ENCODE measurements at places on chromosomes 4 and X.

- no peak for DNase-seq
Measured at GRCh38 chr4:2297606-2298531, 36.0 kb upstream of the MXD4 start.

- DNase-seq: no peak
Measured at GRCh38 chr4:26889356-26889755, 28.7 kb downstream of the STIM2 start.

DNA sequence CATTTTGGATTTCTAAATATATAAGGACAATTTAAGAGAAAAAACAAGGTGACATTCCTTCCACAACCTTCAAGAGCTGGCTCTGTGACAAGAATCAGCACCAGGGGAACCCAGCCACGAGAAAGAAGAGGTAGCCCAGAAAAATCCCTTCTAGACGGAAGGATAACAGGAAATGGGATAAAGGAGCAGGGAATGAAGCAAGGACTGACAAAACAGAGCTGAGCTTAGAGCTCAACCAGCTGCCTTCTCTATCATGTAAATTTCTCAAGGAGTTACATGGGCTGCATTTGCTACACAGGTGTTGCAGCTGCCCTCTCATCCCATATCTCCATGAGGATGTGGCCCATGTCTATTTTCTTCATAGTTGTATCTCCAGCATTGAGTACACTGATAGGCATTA is 154.2 kb upstream of the PRDX4 start:
- DNase-seq: no peak

DNA sequence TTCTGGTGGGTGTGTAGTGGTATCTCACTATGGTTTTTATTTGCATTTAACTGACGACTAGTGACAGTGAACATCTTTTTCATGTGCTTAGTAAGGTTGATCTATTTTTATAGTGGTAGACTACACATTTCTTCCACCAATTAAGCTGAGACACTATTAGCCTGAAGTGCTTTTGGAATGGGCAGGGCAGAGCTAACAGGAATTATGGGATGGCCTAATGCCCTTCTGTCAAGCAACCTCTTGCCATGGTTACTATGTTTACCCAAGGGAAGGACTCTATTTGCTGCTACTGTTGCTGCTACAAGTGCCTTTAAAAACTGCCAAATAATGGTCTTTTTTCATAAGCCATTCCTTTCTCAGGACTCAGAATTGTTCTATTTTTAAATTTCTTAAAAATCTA is 676.7 kb upstream of the ACTRT1 start:
- no peak for DNase-seq

DNA sequence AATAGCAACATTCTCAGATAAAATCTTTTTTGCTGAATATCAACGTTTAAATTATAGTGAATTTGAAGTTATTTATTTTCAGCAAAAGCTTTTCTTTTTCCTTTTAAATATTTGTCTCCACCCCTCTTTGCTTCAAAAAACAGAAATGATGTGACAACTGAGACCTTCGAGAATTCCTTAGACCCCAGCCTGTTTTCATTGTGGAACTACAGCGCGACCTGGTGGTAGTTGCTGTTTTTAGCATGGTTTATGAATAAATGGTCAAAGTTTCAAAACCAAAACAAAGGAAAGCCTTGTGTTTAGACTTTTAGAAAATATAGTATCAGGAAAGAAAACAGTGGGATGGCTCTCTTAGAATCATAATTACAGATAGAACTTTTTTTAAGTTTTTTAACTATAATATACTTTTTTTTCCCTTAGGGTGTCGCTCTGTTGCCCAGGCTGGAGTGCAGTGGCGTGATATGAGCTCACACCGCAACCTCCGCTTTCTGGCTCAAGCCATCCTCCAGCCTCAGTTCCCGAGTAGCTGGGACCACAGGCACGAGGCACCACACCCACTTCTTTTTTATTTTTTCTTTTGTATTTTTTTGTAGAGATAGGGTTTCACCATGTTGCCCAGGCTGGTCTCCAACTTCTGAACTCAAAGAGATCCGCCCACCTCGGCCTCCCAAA is 26.8 kb upstream of the TMEM184C start:
- DNase-seq: peak; percentile 54

- no peak for DNase-seq
Measured at GRCh38 chr4:102569200-102569599, 68.0 kb downstream of the NFKB1 start.

DNA sequence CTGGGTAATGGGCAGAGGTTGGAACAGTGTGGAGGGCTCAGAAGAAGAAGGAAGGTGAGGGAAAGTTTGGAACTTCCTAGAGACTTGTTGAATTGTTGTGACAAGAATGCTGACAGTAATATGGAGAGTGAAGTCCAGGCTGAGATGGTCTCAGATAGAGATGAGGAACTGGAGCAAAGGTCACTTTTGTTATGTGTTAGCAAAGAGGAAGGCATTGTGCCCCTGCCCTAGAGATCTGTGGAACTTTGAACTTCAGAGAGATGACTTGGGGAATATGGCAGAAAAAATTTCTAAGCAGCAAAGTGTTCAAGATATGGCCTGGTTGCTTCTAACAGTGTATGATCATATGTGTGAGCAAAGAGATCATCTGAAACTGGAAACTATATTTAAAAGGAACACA is 37.9 kb upstream of the MSX1 start:
- DNase-seq: no peak

GRCh38 chrX:136528645-136529315 is 3.2 kb upstream of the VGLL1 start:
- DNase-seq: no peak

DNA sequence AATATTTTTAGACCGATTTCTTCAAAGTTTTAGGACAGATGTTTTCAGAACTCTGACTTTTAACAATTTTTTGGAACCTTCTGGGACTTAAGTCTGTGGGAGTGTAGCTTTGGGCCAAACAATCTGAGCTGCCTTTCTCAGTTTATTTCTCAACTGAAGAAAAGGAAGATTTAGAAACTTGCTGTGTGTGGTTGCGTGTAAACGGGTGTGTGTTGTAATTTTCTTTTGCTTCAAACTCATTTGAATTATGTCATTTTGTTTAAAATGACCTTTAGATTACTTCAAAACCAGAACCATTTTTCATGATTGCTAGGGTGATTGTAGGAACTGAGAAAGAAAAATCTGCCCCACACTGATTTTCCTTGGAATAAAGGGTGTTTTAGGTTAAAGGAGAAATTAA is 577.7 kb upstream of the GALNTL6 start:
- DNase-seq: peak; percentile 6

GRCh38 chr4:105698607-105699006 is 9.9 kb downstream of the INTS12 start:
- DNase-seq: no peak

DNA sequence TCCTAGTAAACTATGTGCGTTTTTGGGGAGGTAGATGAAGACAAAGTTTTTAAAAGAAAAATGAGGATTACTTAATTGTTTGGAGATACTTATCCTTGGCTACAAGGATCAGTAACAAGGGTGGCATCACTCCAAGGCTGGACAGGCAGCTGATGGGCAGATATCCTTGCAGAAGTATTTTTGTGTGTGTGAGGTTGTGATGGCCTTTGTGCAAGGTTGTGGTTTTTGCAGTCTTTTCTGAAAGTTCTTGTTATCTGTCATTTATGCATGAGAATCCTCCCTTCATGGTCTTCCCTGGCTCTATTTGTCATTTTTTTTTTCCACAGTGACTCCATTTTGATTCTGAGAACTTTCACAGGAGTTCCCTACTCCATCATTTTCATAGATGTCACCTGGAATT is 96.0 kb upstream of the C1GALT1C1 start:
- no peak for DNase-seq

GRCh38 chrX:74009041-74009440 is 294.9 kb upstream of the ZCCHC13 start:
- no peak for DNase-seq

GRCh38 chr4:173852775-173853174 is 322.7 kb upstream of the HAND2 start:
- peak; percentile 15 for DNase-seq

GRCh38 chrX:71922686-71923085 is 12.0 kb downstream of the NHSL2 start:
- no peak for DNase-seq

GRCh38 chr4:150970685-150971151 is 44.4 kb downstream of the LRBA start:
- no peak for DNase-seq

GRCh38 chr4:15237648-15238230 is 190.1 kb upstream of the C1QTNF7 start:
- DNase-seq: peak; percentile 72

GRCh38 chr4:82780752-82781231 is 17.8 kb downstream of the SCD5 start:
- DNase-seq: no peak

DNA sequence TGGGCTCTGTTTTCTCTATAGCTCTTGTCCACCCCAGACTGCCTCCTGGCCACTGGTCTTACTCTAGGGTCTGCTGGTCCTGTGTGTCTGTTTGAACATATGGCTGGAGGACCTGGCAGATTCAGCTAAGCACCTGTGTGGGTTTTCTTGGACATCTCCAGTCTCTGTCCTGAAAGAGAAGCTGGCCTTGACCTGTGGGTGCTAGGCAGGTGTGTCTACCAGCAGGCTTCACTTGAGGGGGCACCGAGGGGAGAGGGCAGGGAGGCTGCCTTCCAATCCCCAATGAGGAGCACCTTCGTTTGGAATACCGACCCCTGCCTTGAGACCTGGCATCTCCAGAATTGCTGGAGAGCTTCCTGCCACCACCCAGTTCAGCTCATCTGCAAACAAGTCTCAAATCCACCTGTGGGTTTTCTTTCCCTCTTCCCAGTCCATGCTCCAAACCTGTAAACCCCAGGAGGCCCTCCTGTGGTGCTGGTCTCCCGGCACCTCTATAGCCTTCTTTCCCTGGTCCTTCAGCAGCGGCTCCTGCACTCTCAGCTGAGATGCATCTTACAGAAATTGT is 45.2 kb downstream of the HTRA3 start:
- DNase-seq: no peak

- no peak for DNase-seq
Measured at GRCh38 chr4:20904966-20905365, 204.7 kb downstream of the PACRGL start.

- no peak for DNase-seq
Measured at GRCh38 chrX:136310411-136310810, 9.6 kb downstream of the ADGRG4 start.

- no peak for DNase-seq
Measured at GRCh38 chrX:1051421-1051820, 161.0 kb downstream of the CRLF2 start.

DNA sequence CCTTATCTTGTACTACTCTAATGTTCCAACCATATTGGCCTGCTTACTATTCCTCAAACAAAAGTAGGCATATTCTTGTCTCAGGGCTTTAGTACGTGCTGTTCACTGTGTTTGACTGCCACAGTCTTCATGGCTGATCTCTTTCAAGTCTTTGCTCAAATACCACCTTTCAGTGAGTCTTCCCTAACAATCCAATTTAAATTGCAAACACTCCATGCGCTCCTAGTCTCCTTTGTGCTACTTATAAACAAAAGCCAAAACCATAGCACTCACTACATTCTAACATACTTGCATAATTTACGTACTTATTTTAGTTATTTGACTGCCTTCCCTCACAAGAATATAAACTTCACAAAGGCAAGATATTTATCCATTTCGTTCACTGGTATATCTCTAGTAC is 1.7 kb upstream of the ART3 start:
- no peak for DNase-seq

DNA sequence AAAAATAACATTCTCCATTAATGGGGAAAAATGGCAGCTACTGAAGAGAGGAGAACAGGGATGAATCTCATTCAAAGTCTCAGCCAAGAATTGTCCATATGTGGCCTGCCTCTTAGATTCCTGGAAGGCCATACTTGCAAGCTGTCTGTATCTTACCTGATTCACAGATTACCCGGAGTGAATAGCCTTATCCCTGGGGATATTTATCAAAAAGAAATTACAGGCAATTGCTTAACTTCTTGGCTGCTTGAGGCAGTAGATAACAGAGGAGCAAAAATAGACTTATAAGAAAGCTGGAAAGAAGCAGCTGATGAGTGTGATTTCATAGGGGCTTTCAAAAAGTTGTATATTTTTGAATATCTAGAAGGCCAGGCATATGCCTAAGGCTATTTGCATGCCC is 68.8 kb upstream of the PPP1R2C start:
- no peak for DNase-seq

All from suppressor macrophage treated with lipopolysaccharide for 1 hour (primary cell).